ENCODE measurements at places on chromosomes 2 and 18.

DNA sequence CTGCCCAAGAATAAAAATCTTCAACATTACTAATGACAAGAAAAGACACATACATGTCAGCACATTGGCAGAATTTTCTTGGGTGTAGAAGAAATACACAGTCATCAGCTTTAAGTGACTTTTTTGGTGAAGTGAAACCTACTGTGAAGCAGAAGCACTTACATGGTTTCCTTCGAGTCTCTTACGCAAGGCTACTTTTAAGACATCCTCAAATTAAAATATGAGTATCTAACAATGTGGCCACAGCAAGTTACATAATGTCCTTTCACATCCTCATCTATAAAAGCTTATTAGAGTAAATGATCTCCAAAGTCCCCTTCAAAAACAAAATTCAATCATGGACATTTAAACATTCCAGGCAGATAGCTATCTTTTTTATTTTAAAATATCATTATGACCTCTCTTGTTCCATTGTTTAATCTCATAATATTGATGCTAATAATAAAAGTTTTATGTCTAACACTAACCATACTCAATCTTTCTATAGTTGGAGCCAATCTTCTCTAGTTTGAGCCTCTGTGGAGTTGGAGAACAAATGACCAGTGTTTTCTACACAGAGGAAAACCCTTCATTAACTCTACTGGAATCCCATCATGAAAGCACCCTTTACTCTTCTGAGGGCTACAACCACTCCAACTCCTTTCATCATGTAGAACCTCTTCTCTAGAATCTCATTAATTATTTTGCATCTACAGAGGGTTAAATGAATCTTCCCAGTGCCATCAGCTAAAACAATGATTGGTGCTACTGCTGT lies 182.2 kb upstream of the ZFP36L2 start:
- no peak for DNase-seq

- DNase-seq = no peak
Measured at GRCh38 chr2:210956101-210956500, 399.7 kb downstream of the CPS1 start.

DNA sequence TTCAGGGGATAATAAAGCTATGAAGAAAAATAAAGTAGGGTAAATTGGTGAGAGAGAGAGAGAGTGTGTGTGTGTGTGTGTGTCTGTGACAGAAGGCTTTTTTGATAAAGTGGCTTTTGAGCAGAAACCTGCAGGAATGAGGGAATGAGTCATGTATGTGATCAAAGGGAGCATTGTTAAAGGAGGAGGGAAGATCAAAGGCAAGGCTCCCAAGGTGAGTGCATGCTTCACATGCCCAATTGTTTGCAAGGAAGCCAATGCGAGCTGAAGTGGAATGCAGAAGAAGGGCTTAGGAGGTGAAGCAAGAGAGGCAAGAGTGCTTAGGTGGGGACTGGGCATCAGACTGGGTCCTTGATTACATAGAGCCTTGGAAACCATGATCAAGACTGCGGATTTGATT lies 96.8 kb downstream of the DNAH6 start:
- no peak for DNase-seq

DNA sequence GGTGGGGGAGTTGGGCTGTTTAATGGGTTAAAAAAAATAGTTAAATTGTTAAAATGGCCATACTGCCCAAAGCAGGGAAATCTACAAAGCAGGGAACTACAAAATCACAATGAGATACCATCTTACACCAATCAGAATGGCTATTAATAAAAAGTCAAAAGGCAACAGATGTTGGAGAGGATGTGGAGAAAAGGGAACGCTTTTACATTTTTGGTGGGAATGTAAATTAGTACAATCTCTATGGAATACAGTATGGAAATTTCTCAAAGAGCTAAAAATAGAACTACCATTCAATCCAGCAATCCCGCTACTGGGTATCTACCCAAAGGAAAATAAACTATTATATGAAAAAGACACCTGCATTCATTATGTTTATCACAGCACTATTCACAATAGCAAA lies 27.1 kb downstream of the CLHC1 start:
- no peak for DNase-seq

GRCh38 chr2:170524828-170525565 lies 190.1 kb upstream of the SP5 start:
- DNase-seq = no peak

DNA sequence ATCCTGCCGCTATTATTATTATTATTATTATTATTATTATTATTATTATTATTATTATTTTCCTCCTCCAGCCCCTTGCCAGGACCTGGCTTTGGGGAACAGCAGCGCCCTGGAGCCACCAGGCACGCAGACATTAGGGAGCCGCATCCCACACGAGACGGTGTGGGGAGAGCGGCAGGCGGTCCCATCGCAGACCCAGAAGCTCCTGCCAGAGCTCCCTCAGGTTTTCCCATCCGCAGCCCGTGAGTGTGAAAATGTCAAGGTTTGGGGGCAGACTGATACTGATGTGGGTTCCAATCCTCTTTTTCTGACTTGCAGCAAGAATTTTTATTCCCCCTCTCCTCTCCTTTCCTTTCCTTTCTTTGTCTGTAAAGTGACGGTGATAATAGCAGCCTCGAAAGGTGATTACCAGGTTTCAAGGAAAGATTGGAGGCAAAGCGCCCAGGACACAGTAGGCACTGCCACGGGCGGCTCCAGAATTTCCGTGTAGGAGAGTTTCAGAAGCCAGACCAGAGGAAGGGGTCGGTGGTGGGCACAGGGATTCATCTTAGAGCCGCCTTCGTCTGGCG lies 816 bp downstream of the SCTR start:
- DNase-seq = no peak
